ENCODE measurements at places on chromosomes 7 and 10.

DNA sequence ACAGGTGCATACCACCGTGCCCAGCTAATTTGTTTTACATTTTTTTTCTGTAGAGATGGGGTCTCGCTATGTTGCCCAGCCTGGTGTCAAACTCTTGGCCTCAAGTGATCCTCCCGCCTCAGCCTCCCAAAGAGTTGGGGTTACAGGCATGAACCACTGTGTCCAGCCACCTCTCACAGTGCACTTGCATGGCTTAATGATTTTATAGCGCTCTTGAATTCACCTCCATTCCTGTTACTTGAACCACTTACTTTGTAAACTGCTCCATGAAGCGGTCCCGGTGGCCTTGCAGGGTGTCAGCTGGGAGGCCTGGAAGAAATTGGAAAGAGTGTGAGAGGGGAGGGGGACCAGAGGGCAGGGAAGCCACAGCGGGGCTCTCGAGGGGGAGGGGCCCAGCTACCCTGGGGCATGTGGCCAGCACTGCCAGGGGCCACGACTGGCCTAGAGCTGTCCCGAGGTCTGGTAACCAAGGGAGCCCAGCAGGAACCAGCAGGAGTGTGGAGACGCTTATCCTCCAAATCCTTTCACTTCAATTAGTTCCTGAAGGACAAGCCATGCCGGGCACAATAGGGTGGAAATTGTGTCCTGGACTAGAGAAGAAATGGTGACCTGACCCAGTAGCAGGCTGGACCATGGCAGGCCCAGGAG is 76.0 kb downstream of the SPDYE5 start:
- no peak for DNase-seq

- DNase-seq = no peak
Measured at GRCh38 chr7:86600506-86601290, 43.0 kb upstream of the GRM3 start.

DNA sequence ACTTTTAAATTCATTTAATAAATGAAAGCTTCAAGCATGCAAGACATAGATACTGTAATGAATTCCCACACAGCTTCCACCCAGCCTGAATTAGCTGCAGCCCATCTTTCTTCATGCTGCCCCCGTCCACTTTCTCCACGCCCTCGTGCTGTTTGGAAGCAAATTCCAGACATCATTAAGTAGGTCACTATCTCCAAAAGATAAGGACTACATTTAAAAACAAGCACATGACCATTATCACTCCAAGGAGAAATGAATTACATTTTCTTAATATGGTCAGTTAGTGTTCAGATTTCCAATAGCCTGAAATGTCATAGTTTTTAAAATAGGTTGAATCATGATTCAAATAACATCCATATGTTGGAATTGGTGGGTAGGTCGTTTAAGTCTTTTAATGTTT is 24.3 kb downstream of the LMTK2 start:
- no peak for DNase-seq

DNA sequence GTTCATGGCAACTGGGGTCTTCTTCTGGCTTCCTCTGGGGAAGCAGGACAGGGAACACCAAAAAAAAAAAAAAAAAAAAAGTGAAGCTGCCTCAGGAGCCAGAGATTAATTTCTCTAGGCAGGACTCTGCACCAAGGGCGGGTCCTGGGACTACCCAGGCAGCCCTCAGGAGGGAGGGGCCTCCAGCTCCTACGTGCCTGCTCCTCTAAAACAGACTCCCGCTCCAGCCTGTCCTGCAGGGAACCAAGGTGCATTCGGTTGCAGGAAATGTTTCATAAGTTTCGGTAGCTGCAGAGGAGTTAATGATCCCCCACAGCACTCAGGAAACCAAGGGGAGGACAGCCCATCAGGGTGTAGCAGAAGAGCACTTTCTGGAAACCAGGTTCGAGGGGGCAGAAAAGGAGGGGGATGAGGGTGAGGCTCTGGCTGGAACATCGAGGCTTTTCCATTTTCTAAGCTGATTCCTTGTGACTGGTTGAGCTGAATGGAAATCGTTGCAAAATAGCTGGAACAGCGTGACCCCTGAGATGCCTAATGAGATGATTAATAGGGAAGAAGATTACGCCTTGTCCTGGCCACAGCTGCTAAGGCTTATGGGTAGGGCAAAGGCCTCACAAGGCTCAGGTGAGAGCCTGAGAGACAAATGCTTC is 84.2 kb downstream of the STRA8 start:
- DNase-seq = no peak

- no peak for DNase-seq
Measured at GRCh38 chr7:44811093-44811492, 14.6 kb downstream of the PPIA start.

DNA sequence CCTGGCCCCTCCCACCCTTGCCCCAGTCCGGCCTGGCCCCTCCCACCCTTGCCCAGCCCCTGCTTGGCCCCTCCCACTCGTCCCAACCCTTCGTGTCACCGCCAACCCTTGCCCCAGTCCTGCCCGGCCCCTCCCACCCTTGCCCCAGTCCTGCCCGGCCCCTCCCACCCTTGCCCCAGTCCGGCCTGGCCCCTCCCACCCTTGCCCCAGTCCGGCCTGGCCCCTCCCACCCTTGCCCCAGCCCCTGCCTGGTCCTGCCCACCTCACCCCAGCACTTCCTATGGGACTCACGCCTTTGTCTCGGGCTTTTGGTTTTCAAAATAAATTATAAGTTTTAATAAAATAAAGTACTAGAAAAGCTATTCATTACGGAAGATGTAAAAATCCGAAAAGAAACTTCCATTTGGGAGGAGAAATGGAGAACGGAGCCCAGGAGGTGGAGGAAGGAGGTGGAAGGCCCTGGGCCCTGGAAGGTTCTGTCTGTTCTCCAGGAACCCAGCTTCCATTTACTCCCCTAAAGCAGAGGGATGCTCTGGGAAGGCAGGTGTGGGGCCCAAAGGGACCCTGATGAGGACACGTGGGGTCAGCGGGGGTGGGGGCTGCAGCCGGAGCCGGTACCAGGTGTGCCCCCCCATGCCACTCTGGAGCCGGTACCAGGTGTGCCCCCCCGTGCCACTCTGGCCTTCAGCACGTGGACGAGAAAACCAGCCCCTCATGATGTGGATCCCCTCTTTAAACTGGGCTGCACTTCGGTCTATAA is 52.2 kb downstream of the PWWP2B start:
- DNase-seq = no peak

GRCh38 chr7:28685644-28686417 is 272.3 kb downstream of the TRIL start:
- DNase-seq = no peak

DNA sequence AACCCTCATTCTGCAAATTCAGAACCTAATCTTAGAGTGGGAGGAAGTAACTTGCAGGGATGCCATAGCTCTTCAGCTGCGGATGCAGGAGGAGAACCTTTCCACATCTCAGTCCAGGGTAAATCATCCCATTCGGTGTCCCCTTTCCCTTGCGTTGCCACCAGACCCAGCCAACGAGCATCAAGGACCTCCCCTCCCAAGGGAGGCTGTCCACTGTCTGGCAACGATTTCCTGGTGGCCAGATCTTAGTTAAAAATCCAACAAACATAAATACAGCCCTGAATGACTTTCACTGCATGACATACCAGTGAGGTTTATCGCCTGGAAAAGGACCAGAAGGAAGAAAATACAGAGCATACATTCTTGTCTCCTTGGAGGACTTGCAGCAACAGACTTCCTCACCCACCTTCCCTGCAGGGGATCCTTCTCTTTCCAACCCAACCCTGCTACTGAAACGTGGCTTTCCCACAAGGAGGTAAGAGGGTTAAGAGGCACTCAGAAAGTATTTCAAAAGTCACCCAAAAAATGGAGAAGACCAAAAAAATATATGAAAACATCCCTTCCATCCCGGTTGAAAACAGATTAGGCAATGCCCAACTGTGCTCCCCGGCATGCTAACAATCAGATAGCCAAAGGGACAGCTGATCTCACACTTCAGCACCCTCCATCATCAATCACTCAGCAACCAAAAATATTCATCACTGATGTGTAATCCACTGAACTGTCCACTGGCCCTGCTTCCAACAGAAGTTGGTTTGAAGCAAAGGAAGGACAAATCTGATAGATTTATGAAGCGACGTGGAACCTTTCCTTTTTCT is 206.6 kb downstream of the TNS3 start:
- DNase-seq = no peak

DNA sequence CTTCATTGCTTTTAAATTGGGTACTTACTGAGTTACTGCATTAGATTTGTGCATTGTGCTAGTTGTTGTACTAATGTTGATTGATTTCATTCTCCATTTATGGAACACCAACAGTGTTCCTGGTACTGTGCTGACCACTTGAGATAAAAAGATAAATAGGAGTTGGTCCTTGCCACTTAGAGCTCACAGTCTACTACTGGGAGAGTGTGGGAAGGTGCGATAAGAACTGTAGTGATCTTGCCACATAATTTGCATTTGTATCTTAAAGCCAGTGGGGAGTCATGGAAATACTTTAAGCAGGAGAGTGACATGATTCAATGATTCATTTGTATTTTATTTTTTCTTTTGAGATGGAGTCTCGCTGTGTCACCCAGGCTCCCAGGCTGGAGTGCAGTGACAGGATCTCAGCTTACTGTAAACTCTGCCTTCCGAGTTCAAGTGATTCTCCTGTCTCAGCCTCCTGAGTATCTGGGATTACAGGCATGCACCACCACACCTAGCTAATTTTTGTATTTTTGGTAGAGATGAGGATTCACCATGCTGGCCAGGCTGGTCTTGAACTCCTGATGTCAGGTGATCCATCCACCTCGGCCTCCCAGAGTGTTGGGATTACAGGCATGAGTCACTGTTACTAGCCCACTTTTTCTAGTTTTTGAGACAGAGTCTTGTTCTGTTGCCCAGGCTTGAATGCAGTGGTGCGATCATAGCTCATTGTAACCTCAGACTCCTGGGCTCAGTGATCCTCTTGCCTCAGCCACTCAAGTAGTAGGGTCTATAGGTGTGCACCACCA is 51.2 kb upstream of the TMEM248 start:
- DNase-seq = no peak

DNA sequence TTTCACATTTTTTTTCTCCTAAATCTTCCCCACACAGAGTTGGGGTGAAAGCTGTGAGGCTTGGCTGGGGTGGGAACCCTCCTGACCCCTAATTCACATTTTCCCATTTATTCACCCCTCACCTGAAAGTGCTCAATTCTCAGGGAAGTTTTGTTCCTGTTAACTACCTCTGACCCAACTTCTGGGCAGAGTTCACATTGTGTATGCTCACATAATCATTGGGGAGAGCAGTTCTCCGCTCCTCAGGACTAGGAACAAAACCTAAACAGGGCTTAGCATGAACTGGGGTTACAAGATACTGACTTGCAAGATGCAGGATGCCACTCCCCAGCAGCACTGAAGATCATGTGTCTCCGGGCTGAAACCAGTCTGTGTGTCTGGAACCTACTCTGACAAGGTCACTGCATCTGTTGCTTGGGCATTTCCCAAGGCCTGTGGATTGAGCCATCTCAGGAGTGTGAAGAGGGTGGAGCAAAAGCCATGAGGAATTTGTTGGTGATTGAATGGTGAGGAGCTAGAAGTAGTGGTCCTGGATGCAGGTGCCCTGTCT is 258.1 kb upstream of the IGFBP3 start:
- DNase-seq = no peak

GRCh38 chr7:151626422-151627115 is 106.9 kb upstream of the RHEB start:
- DNase-seq = no peak

GRCh38 chr10:13890233-13891127 is 303.7 kb downstream of the PRPF18 start:
- DNase-seq = no peak

DNA sequence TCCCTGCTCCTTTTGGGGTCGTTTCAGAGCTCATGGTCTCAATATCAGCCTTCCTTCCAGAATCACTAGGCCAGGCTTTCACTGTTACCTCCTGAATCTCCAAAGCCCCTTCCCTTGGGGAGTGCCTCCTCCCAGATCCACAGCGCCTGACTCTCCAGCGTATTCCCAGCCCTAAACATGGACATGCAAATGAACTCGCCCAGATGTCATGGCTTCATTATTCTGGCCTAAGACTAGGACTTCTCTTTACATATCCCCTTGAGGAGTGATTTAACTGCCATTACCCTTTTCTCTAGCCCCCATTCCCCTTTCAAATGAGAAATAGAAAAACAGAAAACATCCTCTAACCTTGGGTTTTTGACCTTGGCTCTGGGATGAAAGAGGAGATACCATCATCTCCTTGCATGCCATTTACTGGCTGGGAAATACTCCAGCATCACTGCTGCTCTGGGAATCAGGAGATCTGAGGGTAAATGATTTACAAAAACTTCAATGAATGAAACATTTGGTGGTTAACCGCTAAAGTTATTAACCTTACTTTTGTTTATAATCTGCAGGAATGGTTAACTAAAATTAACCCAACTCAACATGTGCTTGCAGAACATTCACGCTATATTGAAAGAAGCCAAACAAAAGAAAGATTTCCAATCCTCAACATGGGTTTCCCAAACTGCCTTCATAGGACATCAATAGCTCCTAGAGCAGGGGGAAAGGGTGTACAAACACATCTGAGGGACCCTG is 37.0 kb downstream of the FAM171A1 start:
- no peak for DNase-seq

All from D721Med (cell line).